ENCODE measurements at places on chromosomes 2 and 18.

- DNase-seq, result no peak
Measured at GRCh38 chr2:178307650-178308049, 113.3 kb downstream of the OSBPL6 start.

GRCh38 chr2:158049129-158049855 is 52.4 kb upstream of the UPP2 start:
- no peak for DNase-seq

GRCh38 chr18:48827291-48828193 is 123.2 kb downstream of the SMAD7 start:
- DNase-seq, result no peak

DNA sequence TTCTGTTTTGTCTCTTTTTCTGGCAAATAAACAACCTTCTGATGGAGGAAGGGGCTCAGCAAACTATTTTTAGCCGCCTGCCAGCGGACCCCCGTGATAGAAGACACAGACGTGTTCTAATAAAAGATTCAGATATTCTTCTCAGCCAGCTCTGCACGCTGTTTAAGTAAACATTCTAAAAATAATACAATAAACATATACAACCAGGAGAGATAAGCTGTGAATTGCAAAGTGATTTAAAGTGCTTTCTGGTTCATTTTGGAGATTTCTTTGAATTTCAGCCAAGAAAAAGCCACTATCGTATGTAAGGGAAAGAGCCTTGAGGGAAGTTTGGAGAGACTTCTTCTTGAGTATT is 201.3 kb downstream of the EPHA4 start:
- DNase-seq, result no peak

GRCh38 chr2:2874805-2875204 is 502.8 kb downstream of the EIPR1 start:
- no peak for DNase-seq

- DNase-seq, result no peak
Measured at GRCh38 chr2:96798733-96799622, 17.1 kb upstream of the CNNM3 start.

GRCh38 chr18:9987931-9988330 is 74.1 kb downstream of the VAPA start:
- no peak for DNase-seq

- DNase-seq, result no peak
Measured at GRCh38 chr2:129813404-129813803, 166.1 kb upstream of the RAB6C start.

DNA sequence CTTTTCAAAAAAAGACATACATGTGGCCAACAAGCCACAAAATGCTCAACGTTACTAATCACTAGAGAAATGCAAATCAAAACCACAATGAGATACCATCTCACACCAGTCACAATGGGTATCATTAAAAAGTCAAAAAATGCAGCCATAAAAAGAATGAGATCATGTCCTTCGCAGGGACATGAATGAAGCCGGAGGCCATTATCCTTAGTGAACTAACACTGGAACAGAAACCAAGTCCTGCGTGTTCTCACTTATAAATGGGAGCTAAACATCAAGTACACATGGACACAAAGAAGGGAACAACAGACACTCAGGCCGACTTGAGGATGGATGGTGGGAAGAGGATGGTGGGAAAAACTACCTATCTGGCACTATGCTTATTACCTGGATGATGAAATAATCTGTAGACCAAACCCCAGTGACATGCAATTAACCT is 17.8 kb upstream of the ATL2 start:
- no peak for DNase-seq

DNA sequence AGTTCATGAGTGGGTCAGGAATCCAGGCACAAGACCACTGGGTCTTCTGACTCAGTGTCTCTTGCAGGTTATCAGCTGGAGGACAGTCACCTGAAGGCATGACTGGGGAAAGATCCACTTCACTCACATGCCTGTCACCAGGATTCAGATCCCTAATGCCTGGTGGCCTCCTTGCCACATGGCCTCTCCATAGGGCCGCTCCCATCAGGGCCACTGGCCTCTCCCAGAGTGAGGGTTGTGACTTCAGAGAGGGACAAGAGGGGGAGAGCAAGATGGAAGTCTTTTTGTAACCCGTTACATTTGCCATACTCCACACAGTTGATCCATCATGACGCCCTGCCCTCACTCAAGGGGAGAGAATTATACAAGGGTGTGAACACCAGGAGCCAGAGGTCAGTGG is 13.0 kb upstream of the OTOS start:
- no peak for DNase-seq

DNA sequence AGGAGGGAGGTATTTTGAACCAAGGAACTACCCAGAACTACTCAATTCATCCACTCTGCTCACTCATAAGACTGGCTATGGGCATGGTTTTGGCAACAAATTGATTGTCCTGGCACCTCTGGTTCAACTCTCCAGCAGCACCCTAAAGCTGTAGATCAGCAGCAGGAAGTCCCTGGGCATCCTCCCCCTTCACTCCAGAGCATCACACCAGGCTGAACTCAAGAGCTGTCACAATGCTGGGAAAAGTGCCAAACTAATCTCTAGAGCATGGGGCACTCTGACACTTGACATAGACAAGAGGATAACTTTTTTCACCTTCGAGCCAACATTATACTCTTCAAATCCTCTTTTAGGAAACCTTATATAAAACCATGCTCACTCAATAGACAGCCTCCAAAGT is 154.1 kb upstream of the RBBP8 start:
- DNase-seq, result no peak

DNA sequence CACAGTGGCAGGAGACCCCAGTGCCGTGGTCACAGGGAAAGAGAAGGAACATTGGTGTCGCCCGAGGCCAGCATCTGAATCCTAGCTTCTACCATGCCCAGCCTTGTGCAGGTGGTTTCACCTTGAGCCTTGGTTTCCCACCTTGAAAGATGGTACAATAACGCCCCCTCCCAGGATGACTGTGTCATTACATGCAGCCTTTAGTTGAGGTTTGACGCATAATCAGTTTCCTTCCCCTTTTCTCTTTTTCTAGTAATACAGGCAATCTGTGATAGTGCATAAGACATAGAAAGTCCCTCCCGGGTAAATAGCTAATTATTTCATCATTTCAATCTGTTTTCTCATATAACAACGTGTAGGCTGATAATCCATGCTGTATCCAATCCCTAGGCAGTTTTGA is 29.8 kb upstream of the ZNF407 start:
- no peak for DNase-seq

- DNase-seq, result no peak
Measured at GRCh38 chr2:71609441-71609840, 156.1 kb downstream of the DYSF start.

GRCh38 chr2:197197895-197198311 is 112.7 kb downstream of the ANKRD44 start:
- no peak for DNase-seq

DNA sequence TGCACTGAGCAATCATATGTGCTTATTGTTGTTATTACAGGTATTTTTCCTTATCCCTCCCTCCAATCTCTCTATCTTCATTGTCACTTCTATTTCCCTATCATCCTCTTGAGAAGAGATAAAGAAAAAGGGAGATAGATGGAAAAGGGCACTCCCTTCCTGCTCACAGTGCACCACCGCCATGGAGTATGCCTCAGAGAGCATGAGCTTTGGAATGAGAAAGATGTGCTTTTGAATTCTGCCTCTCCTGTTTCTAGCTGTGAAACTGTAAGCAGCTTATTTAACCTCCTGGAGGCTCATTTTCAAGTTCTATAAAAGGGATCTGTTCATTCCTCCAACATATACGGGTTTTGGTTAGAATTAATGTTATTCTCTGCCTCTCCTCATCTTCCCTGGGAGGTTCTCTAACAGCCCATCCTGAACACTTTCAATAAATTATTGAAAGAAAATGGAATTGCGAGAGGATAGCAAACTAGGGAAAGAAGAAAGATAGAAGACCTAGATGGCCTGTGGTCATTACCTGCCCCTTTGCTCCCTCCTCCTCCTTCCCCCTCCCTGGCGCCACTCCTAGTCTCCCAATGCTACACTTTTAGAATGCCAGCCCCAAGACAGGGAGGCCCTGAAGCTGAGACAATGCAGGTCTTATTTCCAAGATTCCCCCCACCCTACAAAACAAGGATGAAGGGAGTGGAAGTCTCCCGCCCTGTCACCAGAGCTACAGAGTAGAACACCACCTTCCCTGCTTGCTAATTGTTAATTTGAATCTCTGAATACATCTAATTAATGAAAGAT is 37.8 kb downstream of the FIGN start:
- no peak for DNase-seq

DNA sequence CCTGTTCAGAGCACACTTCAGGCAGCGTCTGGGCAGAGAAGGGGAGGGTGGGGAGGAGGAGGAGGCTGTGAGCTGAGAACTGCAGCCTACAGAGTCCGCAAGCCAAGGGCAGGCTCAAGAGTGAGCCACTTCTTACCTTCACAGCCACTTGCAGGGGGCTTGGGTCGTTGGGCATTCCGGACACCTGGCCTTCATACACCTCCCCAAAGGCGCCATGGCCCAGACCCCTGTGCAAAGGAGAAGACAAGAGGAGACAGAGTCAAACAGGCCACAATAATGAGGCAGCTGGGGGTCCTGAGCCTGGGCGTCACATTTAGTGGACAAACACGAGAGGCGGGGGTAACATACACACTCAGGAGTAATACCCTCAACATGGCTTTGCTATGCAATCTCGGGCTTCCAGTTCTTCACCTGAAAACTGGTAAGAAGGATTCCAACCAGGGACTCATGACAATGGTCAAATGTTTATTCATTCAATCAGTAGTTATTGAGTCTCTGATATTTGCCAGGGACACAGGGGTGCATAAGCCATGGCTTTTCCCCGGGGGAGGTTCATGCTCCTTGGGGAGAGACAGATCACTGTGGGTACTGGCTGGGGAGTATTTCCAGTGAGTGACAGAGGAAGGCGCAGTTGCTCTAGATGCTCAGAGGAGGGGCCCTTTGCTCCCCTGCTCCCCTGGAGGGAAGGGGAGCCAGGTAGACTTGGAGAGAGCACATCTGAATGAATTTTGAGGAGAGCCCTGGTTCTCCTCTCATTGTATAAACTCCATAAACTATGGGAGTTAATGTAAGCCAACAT is 107.4 kb downstream of the CLIP4 start:
- DNase-seq, result no peak

- DNase-seq, result no peak
Measured at GRCh38 chr2:190535586-190535985, 1.1 kb upstream of the NEMP2 start.

- DNase-seq, result no peak
Measured at GRCh38 chr2:95300450-95300849, 3.3 kb downstream of the KCNIP3 start.

- peak; percentile 49 for DNase-seq
Measured at GRCh38 chr2:96157649-96158553, 12.7 kb upstream of the DUSP2 start.

DNA sequence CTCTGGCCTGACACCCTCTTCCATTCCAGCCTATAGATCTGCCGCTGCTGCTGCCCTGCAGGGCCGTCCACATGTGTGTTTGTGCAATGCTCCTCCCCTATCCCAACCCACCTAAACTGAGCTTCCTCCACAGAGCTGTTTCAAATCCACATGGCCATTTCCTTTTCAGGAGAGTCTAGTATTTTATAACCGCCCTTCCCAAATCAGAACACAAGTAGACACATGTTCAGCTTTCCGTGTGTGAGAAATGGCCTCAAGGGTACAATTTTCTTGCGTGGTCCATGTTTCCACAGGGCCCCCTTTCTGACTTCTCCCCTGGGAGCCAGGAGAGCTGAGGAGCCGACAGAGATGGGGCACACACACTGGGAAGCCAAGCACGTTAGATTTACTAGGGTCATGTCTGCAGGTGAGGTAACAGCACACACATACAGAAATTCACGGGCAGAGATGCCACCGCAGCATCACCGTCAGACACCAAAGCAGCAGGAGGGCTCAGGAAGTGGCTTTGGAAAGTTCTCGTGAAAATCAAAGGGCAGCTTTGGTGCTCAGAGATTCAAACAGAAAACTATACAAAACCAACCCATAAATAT is 102.9 kb upstream of the TGFA start:
- DNase-seq, result no peak

GRCh38 chr2:241489088-241489487 is 19.3 kb downstream of the STK25 start:
- DNase-seq, result no peak

GRCh38 chr2:54940723-54941122 is 109.5 kb downstream of the RTN4 start:
- no peak for DNase-seq

- DNase-seq, result no peak
Measured at GRCh38 chr18:76208678-76209306, 286.2 kb downstream of the ZNF516 start.

- no peak for DNase-seq
Measured at GRCh38 chr2:156883804-156884203, 373.7 kb upstream of the GALNT5 start.

- DNase-seq, result no peak
Measured at GRCh38 chr2:128315122-128315828, 3.4 kb downstream of the HS6ST1 start.

- DNase-seq, result no peak
Measured at GRCh38 chr2:120791243-120791961, 55.7 kb downstream of the GLI2 start.

DNA sequence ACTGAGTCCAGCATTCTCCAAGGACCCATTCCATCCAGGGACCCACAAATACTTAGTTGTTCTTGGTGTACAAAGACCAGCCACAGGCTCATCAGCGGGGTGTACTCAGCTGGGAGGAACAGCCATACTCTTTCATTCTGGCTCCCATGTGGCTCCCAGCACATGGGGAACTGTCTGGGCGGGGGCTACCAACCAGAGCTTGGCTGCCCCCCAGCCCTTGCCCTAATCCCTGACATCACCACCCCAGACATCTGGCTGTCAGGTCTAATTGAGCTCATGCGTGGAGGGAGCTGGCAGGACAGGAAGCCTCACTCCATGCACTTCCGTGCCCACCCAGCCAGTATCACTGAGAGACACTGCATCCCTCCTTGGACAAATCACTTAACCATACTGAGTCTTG is 283.6 kb downstream of the DYSF start:
- no peak for DNase-seq

- DNase-seq, result no peak
Measured at GRCh38 chr2:96923201-96923600, 53.3 kb upstream of the SEMA4C start.

- no peak for DNase-seq
Measured at GRCh38 chr18:77608807-77609206, 359.2 kb downstream of the GALR1 start.

- DNase-seq, result peak; percentile 22
Measured at GRCh38 chr2:144320491-144320890, 199.4 kb downstream of the ZEB2 start.
